ENCODE measurements at places on chromosomes 7 and 10. TPM values are rescaled to one million over a fixed set of nuclear protein-coding genes. Genes with fewer than 3 reads are reported as not detected.

DNA sequence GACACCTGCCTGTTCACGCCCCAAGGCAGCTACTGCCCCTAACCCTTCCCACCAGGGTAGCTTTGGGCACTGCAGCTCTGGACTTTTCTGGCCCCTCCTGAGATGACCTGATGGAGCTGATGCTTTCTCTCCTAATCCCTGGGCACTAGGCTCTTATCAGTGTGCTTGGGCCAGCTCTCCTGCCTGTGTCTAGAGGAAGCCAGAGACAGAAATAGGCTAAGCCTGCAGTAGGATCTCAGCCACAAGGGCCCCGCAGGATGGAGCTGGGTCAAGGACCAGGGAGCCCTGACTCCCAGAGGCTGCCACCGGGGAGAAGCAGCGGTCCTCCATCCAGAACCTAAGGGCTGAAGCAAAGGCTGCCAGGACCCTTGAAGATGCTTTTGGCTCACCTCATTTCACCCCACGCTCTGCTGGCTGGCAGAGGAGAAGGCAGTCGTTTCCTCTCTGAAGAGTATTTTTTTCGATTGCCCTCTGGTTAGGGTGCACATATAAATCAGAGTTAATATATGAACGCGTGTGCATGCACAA lies 580.8 kb downstream of the GALNT17 start:
- peaks cover 14% of the 10 kb centered on the region for H3K4me1 ChIP-seq
- DNase-seq = no peak
- H3K4me3 ChIP-seq = no peak overlapping the region
- H3K27ac ChIP-seq = no peak overlapping the region

GRCh38 chr10:28984431-28984830 lies 304.4 kb upstream of the LYZL1 start:
- no peak overlapping the region for H3K4me3 ChIP-seq
- DNase-seq = no peak
- H3K4me1 ChIP-seq = peaks cover 7% of the 10 kb centered on the region
- H3K27me3 ChIP-seq = peaks cover 6% of the 10 kb centered on the region
- H3K27ac ChIP-seq = no peak overlapping the region
- H3K36me3 ChIP-seq = no peaks in the 10 kb centered on the region

DNA sequence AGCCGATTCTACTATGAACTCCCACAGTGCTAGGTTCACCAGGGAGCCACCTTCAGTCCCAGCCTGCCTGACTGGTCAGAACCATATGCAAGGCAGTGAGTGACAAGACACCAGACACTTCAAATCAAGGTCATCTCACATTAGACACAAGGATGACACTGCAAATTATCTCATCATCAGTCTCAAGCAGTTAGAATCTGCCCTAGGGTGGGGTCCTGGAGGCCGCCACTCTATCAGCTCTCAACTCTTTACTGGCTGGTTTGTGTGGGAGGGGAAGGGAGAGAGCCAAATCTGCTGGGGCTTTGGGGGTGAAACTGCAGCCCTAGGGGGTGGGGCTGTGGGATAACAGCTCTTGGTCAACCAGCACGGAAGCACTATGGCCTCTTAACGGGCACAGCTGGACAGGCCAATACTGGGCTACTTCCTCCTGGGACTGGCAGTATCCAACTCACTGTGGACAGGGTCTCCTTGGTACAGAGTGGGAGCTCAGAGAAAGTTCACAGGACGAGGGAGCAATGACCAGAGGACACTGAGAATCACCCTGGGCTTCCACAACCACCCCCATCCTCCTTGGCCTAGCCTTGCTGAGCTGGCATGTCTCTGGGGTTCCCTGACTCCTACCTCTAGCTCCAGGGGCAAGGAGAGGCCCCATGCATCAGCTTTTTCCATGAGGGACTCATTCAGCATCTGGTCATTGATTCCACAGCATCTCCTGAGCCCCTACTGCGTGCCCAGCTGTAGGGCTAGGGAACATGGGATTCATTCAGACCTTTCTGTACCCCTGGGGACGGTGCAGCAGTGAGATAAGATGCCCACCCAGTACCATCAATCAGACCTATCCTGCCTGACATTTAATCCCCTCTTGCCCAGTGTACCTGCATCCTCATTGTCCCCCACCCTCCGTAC lies 5.4 kb downstream of the GPRIN2 start:
- no peaks in the 10 kb centered on the region for H3K27me3 ChIP-seq
- no peak for DNase-seq
- no peak overlapping the region for H3K4me3 ChIP-seq
- peaks cover 4% of the 10 kb centered on the region for H3K4me1 ChIP-seq
- no peaks in the 10 kb centered on the region for H3K36me3 ChIP-seq

DNA sequence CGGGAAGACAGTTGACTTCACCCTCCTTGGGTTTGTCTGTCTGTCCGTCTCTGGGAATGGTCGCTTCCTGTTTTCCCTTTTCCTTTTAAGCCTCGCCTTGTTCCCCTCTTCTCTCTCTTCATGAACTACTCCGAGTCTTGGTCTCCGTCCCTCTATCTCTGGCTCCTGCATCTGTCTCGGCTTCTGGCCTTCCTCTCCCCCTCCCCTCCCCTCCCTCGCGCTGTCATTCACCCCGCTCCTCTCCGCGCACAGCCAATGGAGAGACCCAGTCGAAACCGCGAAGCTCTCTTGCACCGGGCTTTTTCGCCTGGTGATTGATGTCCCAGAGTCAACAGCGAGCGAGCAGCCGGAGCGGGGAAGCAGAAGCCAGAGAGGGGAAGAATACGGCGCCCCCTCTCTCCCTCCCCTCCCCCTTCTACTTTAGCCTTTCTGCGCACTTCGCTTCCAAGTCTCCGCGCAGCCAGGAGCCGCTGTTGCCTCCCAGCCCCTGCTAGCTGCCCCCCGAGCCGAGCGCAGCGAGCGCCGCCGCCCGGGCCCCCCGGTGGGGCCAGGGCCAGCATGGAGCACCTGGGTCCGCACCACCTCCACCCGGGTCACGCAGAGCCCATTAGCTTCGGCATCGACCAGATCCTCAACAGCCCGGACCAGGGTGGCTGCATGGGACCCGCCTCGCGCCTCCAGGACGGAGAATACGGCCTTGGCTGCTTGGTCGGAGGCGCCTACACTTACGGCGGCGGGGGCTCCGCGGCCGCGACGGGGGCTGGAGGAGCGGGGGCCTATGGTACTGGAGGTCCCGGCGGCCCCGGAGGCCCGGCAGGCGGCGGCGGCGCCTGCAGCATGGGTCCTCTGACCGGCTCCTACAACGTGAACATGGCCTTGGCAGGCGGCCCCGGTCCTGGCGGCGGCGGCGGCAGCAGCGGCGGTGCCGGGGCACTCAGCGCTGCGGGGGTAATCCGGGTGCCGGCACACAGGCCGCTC lies at the start of gene TLX1:
Gene TLX1, plus strand, starts transcription at position 317 of the 978 bp plus-strand sequence. Its CDS starts 242 bp downstream, at position 559.
- no peaks in the 10 kb centered on the region for H3K4me1 ChIP-seq
- no peak within 1 kb of the TSS for H3K27ac ChIP-seq
- H3K4me3 ChIP-seq = peak within 1 kb of the TSS; percentile 62
- DNase-seq = no peak
- H3K36me3 ChIP-seq = no peaks in the 10 kb centered on the region

DNA sequence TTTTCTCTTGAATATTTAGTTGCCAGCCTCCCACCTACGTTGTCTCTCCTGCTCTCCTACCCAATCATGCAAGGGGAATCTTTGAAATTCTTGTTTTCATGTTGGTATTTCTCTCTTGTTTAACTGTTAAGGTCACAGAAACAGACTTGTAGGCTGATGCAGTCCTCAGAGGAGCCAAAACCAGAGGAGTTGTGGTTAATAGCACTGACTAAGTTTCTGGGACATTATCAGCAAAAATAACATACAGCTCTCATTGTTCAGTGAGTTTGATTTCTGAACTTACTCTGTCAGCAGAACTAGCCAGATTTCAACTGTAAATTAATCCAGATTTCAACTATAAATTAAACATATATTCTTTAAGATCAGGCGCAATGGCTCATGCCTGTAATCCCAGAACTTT lies 11.1 kb upstream of the CUL1 start:
- H3K36me3 ChIP-seq = no peaks in the 10 kb centered on the region

- no peaks in the 10 kb centered on the region for H3K4me1 ChIP-seq
- no peak overlapping the region for H3K4me3 ChIP-seq
- no peaks in the 10 kb centered on the region for H3K27me3 ChIP-seq
- H3K36me3 ChIP-seq = no peaks in the 10 kb centered on the region
- no peak for DNase-seq
Observed at GRCh38 chr7:24442170-24442777, 131.0 kb upstream of the PALS2 start.

DNA sequence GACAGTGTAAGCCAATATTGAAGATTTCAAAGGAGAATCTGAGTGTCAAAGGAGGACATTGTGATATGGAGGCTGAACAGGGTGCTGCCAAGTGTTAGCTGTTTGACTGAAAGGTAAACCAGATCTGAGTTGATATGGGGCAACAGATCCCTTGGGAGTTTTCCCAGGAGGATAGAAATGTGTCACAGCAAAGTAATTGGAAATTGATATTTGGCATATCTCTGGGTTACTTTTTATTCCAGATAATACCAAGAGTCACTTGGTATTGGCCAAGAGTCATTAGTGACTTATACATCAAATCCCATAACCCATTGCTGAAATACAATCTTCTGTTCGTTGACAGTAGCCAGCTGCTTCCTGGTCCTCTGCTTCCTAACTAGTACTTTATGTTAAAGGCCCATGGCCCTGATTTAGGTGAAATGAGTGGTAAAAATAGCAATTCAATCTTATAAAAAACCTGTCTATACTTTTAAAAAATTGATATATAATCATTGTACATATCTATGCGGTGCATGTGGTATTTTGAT lies 922.9 kb downstream of the LRMDA start:
- peaks cover 5% of the 10 kb centered on the region for H3K4me1 ChIP-seq
- H3K36me3 ChIP-seq = no peaks in the 10 kb centered on the region
- no peak for DNase-seq
- no peak overlapping the region for H3K4me3 ChIP-seq

GRCh38 chr7:84364708-84365107 lies 170.1 kb upstream of the SEMA3A start:
- no peak overlapping the region for H3K27ac ChIP-seq
- no peaks in the 10 kb centered on the region for H3K27me3 ChIP-seq
- DNase-seq = no peak
- H3K36me3 ChIP-seq = peaks cover 3% of the 10 kb centered on the region
- H3K4me3 ChIP-seq = no peak overlapping the region
- H3K4me1 ChIP-seq = peaks cover 25% of the 10 kb centered on the region

GRCh38 chr10:60605476-60605875 lies 172.8 kb upstream of the CDK1 start:
- DNase-seq = no peak
- H3K27ac ChIP-seq = no peak overlapping the region
- peaks cover 19% of the 10 kb centered on the region for H3K4me1 ChIP-seq
- no peaks in the 10 kb centered on the region for H3K27me3 ChIP-seq

DNA sequence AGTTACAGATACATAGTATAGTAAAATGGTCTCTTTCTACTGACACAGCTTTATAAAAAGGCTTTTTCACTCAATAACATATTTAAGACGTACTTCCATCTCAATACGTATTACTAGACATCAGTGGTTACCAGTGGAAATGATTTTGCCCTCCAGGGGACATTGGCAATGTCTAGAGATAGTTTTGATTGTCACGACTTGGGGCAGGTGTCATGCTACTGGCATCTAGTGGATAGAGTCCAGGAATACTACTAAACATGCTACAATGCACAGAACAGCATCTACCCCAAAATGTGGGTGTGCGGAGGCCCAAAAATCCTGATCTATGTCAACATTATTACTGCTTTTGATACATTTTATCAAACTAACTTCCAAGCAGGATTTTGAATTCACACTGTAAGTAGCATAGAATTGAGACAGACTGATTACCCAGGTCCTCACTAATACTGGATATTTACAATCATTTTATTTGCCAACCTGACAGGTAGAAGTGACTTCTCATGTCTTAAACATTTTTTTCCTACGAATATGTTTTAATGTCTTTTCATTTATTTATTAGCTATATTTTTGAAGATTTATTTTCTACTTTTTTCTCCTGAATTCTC lies 53.8 kb downstream of the HGF start:
- H3K27me3 ChIP-seq = no peaks in the 10 kb centered on the region
- no peak for DNase-seq
- no peak overlapping the region for H3K27ac ChIP-seq
- H3K4me3 ChIP-seq = no peak overlapping the region
- H3K36me3 ChIP-seq = no peaks in the 10 kb centered on the region
- no peaks in the 10 kb centered on the region for H3K4me1 ChIP-seq

DNA sequence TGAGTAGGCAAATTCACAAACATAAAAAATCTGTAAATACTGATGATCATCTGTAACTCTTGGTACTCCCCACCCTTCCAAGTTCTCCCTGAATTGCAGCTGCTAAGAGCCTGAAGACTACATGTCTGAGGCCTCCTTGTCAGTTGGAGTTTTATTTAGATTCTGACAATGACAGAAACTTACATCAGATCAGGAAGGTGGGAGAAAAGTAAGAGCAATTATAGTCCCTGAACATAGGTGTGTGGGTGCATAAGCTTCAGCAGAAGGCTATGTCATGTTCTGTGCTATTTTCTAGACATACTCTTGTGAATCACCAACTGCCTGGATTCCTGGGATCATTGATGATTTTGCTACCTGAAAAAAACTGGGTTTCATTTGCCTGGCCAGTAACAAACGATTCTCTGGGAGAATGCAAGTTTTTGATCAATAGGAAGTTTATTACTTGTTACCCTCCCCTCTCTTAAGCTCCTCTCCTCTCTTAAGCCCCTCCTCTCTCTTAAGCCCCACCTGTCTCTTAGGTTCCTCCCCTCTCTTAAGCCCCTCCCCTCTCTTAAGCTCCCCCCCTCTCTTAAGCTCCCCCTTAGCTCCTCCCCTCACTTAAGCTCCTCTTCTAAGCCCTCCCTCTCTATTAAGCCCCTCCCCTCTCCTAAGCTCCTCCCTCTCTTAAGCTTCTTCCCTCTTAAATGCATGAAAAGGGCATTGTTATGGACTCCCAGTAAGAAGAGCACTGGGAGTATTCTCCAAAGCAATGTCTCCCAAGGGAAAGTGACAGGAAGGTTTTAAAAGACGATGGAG lies 1183.4 kb upstream of the AUTS2 start:
- peaks cover under 1% of the 10 kb centered on the region for H3K4me1 ChIP-seq
- no peak for DNase-seq
- H3K4me3 ChIP-seq = no peak overlapping the region
- no peaks in the 10 kb centered on the region for H3K36me3 ChIP-seq
- no peak overlapping the region for H3K27ac ChIP-seq

- H3K27me3 ChIP-seq = no peaks in the 10 kb centered on the region
- H3K4me3 ChIP-seq = peak overlapping the region; percentile 32
- peak overlapping the region; percentile 76 for H3K27ac ChIP-seq
- H3K36me3 ChIP-seq = peaks cover 3% of the 10 kb centered on the region
Observed at GRCh38 chr10:103759100-103759781, 96.1 kb downstream of the SH3PXD2A start.

STEAP1B gene
- total RNA-seq = 9.5 TPM

PTN gene
- 228 TPM for total RNA-seq

AKR1C2 gene
- 3.8 TPM for total RNA-seq

TMEM236 gene
- 0.05 TPM for total RNA-seq
